ENCODE measurements at places on chromosomes 1 and 21. TPM values are rescaled to one million over a fixed set of nuclear protein-coding genes. Genes with fewer than 3 reads are reported as not detected.

The RSBN1 gene
- 4.0 TPM for polyA plus RNA-seq

DNA sequence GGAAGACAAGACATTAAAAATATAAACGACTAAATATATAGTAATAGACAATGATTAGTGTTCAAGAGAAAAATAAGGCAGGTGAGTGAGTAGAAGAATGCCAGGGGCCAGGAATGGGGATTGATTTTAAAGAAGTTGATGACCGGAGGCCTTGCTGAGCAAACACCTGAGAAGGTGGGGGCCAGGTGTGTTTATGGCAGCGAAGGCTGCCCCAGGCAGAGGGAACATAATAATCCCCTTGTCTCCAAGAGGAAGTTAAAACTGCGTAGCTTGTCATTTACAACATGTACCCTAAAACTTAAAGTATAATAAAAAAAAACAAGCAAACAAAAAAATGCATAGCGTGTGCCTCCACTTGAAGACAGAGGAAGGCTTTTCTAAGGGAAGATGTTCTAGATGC lies 220.3 kb downstream of the URB2 start:
- no peaks in the 10 kb centered on the region for H3K4me1 ChIP-seq
- no peak overlapping the region for H3K27ac ChIP-seq
- H3K4me3 ChIP-seq, result no peak overlapping the region
- H3K27me3 ChIP-seq, result no peaks in the 10 kb centered on the region

DNA sequence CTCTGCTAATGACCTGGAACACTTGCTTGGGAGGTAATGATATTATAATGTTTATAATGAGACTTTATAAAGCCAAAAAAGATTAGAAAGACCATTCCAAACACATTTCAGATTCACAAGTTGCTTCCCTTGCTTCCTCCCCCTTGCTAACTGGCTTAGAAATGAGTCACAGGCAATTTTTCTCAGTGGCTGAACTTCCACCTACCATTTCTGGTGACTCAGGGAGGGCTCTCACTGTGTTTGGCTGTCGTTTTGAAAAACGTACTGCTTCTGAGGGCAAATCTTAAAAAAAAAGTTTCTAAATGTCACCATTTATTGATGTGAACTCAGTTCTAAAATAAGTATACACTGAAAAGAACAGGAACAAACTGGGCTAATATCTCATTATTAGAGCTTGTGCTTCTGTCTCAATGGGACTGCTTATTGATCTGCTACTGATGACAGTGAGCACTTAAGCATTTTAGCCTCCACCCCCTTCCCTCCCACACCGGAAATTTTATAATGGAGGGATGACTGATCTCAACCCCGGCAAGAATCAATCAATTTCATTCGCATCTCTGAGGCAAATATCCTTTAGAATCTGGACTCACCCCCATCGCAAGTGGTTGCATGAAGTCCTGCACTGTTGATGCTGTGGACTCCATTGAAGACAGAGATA lies 278.3 kb downstream of the KCTD3 start:
- no peaks in the 10 kb centered on the region for H3K36me3 ChIP-seq
- no peaks in the 10 kb centered on the region for H3K27me3 ChIP-seq
- no peak for DNase-seq
- no peak overlapping the region for H3K4me3 ChIP-seq
- H3K4me1 ChIP-seq, result no peaks in the 10 kb centered on the region

The MYOG gene
- polyA plus RNA-seq, result not detected

- H3K27me3 ChIP-seq, result no peaks in the 10 kb centered on the region
- no peak overlapping the region for H3K4me3 ChIP-seq
- H3K27ac ChIP-seq, result no peak overlapping the region
- H3K4me1 ChIP-seq, result no peaks in the 10 kb centered on the region
- DNase-seq, result peak; percentile 5
- H3K36me3 ChIP-seq, result no peaks in the 10 kb centered on the region
Measured at GRCh38 chr1:190144650-190145049, 333.0 kb downstream of the BRINP3 start.

DNA sequence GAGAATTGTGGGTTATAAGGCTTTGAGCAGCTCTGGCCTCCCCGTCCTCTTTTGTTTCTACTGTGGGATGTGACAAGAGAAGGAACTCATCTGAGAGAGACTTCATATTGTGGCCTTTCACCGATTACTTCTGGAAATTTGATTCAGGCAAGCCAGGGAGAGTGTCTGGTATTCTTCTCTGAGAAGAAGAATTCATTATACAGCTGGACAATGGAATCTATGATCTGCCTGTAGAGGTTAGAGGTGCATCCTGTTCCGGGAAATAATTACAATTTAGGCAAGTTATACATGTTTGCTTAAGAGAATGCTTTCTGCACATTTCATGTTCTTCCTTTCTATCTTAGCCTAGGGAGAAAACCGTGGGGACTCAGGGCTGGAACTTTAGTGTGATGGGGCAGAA lies 12.8 kb upstream of the RNU1-2 start:
- DNase-seq, result peak; percentile 76
- no peak overlapping the region for H3K27ac ChIP-seq
- peaks cover 2% of the 10 kb centered on the region for H3K4me1 ChIP-seq

The DRAXIN gene
- 0.17 TPM for polyA plus RNA-seq

The MPL gene
- polyA plus RNA-seq, result not detected

- H3K27me3 ChIP-seq, result no peaks in the 10 kb centered on the region
- peak overlapping the region; percentile 98 for H3K4me3 ChIP-seq
- no peak for DNase-seq
- H3K36me3 ChIP-seq, result no peaks in the 10 kb centered on the region
Measured at GRCh38 chr21:33478182-33478581, 1.6 kb downstream of the TMEM50B start.

GRCh38 chr1:92536980-92537884 lies 50.5 kb upstream of the GFI1 start:
- peaks cover 3% of the 10 kb centered on the region for H3K4me1 ChIP-seq
- no peak overlapping the region for H3K27ac ChIP-seq
- no peaks in the 10 kb centered on the region for H3K27me3 ChIP-seq
- no peak overlapping the region for H3K4me3 ChIP-seq

The CDC42BPA gene
- polyA plus RNA-seq, result 11.2 TPM

GRCh38 chr1:211324992-211325775 lies 1.4 kb upstream of the TRAF5 start:
- H3K36me3 ChIP-seq, result no peaks in the 10 kb centered on the region
- H3K27ac ChIP-seq, result no peak overlapping the region
- DNase-seq, result no peak
- no peaks in the 10 kb centered on the region for H3K27me3 ChIP-seq
- no peak overlapping the region for H3K4me3 ChIP-seq

DNA sequence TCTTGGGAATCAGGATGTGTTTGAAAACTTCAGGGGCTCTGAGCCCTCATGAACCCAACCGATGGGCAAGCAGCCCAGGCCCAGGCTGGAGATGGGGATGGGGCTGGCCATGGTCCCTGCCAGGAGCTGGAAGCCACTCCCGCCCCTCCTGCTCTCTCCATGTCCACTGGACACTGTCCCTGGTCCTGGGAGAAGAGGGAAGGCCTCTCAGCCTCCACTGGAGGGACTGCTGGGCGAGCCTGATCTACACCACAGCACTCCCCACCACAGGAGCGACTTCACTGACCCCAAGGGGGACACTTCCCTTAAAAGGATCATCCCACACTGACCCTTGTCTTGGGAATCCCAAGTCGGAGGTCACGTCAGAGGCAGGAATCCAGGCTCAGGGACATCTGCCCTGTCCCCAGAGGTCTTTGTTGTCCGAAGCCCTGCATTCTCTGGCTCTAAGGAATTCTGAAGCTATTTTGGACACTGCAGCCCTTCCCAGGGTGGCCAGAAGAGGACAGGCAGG lies 16.9 kb upstream of the COL18A1 start:
- peak; percentile 12 for DNase-seq
- H3K4me1 ChIP-seq, result peaks cover 17% of the 10 kb centered on the region
- H3K36me3 ChIP-seq, result no peaks in the 10 kb centered on the region
- no peak overlapping the region for H3K4me3 ChIP-seq

DNA sequence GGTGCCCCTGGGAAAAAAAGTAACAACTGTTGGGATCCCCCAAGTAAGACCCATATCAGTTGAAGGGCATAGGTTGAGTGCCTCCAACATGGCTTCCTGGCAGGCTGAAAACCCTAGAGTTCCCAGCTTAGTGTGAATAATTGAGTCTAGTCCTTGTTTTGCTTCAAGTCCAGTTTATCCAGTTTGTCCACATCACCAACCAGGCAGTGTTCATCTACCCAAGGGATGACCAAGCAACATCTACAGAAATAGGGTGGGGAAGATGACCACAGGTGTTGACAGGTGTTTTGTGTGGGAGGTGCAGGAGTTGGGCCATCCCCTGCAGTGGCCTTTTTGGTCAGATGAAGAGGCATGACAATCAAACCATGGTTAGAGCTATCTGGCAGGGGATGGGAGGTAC lies 54.3 kb upstream of the ERO1B start:
- DNase-seq, result no peak
- no peaks in the 10 kb centered on the region for H3K36me3 ChIP-seq
- no peaks in the 10 kb centered on the region for H3K4me1 ChIP-seq

GRCh38 chr1:44632598-44632997 lies 41.7 kb downstream of the TMEM53 start:
- no peaks in the 10 kb centered on the region for H3K27me3 ChIP-seq
- H3K4me3 ChIP-seq, result peak overlapping the region; percentile 56
- H3K27ac ChIP-seq, result peak overlapping the region; percentile 25
- no peak for DNase-seq

The CELA3A gene
- polyA plus RNA-seq, result not detected

All from kidney (tissue), 22 donors.